Smooth muscle cell of the brain vasculature (primary cell): ENCODE measurements at places on chromosomes 7 and 10.

DNA sequence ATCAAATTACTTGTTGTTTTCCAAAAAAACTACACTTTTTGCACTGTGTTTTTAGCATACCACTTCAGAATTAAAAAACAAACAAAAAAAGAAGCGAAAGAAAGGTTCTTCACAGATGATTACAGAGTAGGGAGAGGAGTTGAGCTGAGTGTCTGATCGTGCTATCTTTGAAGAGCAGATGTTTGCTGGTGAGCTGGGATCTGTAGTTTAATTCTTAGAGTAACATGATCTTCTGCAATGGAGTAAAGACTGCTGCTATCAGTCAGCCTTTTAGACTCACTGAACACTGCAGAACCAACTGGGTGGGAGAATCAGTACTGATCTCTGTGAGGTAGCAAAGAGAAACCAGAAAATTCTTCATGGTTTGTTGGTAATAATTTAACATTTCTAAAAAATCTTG, 1197.8 kb upstream of the SORCS1 start:
- DNase-seq = no peak

DNA sequence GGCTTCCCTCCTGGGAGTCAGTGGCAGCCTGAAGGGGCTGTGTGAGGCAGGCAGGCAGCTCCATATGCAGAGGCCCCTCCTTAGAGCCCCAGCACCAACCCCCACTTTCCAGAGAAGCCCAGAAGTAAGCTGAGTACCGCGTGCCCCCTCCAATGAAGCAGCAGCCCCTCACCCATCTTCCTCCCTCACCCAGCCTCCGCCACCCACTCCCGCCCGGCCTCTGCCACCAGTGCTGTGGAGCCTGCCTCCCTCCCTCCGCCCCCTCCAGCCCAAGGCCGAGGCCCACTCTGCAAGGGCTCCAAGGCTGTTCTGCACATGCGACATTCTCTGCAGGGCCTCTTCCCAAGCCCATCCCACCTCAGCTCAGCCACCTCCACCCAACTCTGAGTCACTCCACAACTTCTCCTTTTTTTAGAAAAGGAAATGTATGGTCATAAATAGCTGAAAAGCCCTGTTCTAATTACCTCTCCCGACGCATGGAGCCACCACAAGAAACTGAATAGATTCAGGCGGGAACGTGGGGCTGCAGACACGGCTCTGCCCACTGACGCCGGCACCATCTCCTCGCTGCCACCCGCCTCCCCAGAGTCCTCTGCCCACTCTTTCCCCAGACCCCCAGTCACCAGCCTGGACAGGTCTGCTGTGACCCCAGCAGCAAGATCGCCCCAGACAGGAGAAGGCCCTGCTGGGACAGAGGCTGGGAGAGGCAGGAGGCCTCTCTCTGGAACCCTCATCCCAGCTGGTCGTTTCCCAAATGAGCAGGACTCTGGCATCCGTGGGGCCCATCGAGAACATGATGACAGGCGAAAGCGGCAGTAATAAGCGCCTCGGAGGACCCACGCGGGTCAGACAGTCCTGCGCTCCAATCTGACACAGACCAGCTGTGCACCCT, 213.9 kb downstream of the MAD1L1 start:
- DNase-seq = no peak

- DNase-seq = no peak
Observed at GRCh38 chr7:46444256-46444655, 523.2 kb upstream of the IGFBP3 start.

DNA sequence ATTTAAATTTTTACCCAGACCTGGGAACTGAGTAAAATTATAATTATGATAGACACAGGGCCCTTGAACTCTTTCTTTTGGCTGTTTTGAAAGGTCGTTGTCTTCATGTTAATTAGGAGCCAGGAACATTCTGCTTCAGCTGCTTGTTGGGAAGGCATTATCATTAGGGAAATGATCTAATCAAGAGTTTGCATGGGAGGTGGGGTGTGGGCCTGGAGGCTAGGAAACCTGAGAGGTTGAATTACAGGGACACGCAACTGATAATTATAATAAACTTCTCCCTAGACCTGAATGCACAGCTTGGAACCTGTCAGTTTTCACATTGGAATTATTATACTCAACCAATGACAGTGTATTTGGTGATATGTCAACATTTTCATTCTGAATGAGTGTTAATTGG, 237.7 kb downstream of the CACNB2 start:
- no peak for DNase-seq

DNA sequence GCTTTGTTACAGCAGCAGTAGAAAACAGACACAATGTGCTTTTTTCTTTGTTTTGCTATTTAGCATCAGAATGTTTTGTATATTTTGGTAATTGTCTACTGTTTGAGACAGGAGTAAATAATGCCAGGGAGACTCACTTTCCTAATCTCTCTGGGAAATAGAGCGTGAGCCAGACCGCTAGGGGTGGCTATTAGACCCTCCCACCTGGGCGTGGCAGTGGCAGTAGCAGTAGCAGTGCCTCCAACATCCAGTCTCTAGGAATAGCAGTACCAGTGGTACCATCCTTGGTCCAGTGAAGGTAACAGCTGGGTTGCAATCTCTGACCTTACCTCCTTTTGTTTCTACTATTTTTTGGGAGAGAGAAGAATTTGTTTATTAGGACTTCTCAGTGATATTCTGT, 165.7 kb upstream of the MAGI2 start:
- DNase-seq = no peak

- DNase-seq = no peak
Observed at GRCh38 chr7:157404845-157405481, 68.2 kb downstream of the DNAJB6 start.

DNA sequence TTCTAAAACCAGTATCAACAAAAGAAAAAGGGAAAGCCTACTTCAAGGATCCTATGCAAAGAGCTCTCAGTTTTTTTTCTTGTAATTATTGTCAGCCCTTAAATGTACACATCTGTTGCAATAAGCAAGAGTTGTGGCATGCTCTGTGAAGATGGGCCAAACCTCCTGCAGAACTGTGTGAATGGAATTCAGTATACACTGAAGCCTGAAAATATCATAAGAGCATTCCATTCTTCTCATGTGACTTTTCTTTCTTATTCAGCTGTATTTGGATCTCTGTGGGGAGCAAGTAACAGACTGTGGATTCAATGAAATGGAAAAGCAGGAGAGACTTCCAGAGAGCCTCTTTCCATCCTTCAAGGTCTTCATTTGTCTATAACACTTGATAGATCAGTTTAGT, 130.7 kb downstream of the SAMD9 start:
- DNase-seq = no peak

DNA sequence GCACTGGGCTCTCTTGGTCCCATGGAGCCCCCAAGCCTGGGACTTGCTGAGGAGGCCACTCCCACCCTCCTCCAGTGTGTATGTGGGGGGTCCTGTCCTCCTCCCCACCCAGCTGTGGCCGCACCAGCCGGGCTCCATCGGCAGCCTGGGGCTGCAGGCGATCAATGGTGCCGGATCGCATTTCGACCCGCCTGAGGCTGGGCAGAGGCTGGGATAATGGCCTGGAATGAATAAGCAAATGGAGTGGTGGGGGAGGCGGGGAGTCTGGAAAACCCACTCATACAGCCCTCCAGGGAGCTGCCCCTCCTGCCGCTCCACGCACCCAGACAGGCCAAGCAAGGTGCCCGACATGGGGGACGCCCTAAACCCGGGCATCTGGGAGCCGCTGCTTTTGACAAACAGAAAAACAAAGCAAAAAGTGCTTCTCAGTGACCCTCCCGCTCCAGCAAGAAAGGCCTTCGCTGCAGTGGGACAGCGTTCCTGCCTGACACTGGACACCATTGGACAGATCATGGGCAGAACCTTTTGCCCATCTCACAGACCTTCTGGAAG, 160.5 kb downstream of the NRF1 start:
- no peak for DNase-seq

- DNase-seq = no peak
Observed at GRCh38 chr10:52965938-52966401, 193.4 kb upstream of the MBL2 start.

- DNase-seq = no peak
Observed at GRCh38 chr7:147894271-147894670, 696.3 kb upstream of the C7orf33 start.

- DNase-seq = no peak
Observed at GRCh38 chr10:69636626-69637605, 6.9 kb downstream of the FAM241B start.

GRCh38 chr7:45176091-45176490, 18.5 kb downstream of the RAMP3 start:
- no peak for DNase-seq

DNA sequence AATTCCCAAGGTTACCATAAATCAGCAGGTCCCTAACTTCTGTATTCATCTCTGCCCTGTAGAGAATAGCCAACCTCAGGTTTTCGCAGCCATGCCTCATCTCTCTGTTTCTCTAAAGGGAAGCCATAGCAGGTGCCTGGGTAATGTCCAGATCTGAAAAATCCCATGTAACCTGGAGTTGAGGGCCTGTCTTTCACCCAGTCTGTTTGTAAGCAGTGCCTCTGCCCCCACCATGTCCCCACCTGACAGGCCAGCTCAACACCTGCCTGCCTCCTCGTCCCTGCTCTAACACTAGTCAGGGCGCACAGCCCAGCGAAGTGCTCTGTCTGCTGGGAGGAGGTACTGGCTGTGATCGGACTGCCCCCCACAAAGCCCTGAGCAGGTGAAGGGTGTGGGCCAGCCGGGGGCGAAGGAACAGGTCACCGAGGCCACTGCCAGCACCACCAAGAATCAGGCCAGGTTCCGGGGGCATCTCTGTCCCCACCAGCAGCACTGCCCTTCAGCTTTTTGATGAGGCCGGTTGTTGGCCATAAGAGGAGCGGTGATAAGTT, 210.4 kb downstream of the MGMT start:
- no peak for DNase-seq

- DNase-seq = no peak
Observed at GRCh38 chr7:48360574-48360973, 189.3 kb downstream of the ABCA13 start.

- DNase-seq = no peak
Observed at GRCh38 chr7:135353832-135354231, 120.2 kb downstream of the STRA8 start.

- DNase-seq = no peak
Observed at GRCh38 chr10:93261961-93262610, 188.4 kb downstream of the CYP26A1 start.

- DNase-seq = no peak
Observed at GRCh38 chr7:155850001-155850436, 37.8 kb upstream of the SHH start.

GRCh38 chr10:34602478-34602877, 212.6 kb downstream of the PARD3 start:
- no peak for DNase-seq

- DNase-seq = no peak
Observed at GRCh38 chr10:118968060-118968459, 61.5 kb upstream of the NANOS1 start.

- DNase-seq = no peak
Observed at GRCh38 chr7:64581926-64582894, 19.3 kb upstream of the ZNF680 start.

DNA sequence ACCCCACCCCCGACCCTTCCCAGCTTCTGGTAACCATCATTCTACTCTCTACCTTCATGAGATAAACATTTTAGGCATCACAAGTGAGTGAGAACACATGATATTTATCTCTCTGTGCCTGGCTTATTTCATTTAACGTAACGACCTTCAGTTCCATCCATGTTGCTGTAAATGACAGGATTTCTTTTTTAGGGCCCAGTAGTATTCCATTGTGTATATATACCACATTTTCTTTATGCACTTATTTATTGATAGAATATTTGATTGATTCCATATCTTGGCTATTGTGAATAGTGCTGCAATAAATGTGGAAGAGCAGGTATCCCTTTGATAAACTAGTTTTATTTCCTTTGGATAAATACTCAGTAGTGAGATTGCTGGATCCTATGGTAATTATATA, 112.7 kb downstream of the CREB5 start:
- no peak for DNase-seq

DNA sequence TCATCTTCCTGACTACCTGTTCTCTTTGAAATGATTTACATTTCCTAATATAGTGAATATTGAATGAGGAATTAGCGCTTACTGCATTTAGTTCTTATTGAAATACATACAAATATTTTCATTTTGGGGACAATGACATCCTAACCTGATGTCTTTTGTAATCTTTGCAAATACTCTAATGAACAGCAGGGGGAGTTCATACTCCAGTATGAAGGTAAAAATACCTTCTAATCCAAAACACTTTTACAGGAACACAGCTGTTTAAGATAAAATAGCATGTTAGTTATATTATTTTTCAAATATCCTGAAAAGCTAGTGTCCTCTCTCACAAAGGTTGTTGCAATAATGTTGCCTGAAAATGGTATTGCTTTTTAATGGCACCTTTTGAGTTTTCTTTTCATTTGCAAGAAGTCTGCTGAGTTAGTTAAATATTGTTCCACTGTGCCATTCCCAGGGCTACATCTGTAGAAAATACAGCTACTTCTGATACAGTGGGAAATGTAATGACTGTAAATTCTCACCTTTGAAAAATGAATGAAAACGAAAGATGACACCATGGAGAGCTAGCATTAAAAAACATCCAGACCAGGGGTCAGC, 400.0 kb downstream of the PHF14 start:
- DNase-seq = no peak

DNA sequence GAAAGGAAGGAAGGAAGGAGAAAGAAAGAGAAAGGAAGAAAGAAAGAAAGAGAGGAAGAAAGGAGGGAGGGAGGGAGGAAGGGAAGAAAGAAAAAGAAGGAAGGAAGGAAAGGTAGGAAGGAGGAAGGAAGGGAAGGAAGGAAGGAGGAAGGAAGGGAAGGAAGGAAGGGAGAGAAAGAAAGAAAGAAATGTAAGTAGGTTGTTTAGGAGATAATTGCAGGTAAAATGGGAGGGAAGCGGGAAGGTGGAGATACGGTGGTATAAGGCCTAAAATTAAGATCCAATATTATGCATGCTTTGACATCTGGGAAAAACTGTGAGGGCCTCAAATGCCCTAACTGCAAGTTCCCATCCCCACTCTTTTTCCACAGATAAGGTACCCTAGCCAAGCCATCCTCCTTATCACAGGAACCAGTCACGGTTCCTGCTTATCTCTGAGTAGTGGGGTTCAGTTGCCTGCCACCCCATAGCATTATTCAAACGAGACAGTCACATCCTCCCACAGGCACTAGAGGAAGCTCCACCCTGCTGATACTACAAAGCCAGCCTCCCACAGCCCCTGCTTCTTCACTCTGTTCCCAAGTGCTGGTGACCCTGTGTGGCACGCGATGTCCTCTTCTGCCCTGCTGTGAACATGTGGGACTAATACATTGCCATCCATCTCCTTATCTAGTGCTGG, 28.7 kb downstream of the ST8SIA6 start:
- DNase-seq = no peak

GRCh38 chr7:119514326-119514725, 758.6 kb upstream of the KCND2 start:
- DNase-seq = no peak

DNA sequence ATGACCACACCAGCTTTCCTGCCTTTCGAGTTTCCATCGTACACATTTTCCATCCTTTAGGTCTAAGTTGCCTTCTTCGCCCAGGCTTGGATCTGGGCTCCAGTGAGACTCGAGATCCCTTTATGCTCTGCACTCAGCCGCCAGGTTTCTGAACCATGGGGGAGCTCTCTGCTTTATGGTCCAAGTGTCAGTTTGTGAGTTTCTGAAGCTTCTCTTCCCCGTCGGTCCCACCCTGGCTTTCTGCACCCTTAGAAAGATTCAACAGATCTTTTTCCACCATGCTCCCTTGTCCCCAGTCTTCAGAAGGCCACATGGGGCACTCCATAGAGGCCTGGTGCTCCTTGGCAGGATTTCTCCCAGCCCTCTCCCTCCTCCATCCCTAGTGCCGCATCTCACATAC, 402.0 kb downstream of the PTPRN2 start:
- no peak for DNase-seq

GRCh38 chr10:118310822-118311221, 31.3 kb downstream of the FAM204A start:
- no peak for DNase-seq
